ENCODE measurements at places on chromosomes 6 and 20.

DNA sequence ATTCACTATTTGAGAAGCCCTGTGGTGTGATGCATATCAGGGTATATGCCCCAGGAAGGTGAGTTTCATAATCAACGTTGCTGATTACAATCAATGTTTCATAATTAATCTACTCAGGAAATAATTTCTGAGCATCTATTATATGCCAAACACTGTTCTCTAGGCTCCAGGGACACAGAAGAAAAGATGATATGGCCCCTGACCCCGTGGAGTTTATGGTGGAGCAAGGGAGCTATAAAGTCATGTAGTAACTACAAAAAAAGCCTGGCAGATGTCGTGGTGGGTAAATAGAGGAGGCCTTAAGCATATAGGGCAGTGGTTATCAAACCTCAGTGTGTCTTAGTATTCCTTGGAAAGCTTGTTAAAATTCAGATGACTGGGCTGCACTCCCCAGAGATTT, 40.1 kb upstream of the BCAS1 start:
- no peak for DNase-seq

DNA sequence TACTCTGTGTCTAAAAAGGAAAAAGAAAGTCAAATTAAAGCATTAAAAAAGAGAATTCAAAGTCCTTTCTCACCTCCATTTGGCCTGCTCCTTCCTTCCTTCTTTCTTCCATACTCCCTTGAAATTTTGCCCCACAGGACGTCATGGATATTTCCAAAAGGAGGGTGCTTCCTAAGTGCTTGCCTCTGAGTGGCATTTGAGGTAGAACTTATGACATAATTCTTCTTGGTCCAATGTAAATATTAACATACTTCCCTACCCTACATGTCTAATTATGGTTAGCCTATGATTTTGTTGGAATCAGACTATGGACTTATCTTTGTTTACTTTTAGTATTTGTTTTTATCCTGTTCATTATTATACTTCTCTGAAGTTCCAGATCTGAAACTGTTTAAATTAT, 132.3 kb downstream of the PFDN4 start:
- no peak for DNase-seq

GRCh38 chr6:11978169-11978987, 33.7 kb upstream of the HIVEP1 start:
- no peak for DNase-seq

DNA sequence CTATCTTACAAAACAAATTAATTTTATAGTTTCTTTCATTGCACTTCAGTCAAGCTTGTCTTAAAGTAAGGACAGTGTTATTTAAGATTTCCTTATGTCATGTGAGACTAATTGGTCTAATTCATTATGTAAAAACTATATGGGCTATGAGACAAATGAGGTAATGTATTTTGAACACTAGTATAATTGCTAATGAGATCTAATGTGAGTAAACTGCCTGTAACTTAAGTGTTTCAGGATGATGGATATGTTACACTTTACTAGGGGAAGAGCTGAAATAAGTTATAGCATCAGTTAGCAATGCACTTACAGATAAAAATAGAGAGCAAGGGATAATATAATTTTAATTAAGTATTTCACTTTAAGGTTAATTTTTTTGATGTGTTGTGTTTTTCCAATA, 386.3 kb upstream of the MAP3K7 start:
- DNase-seq = no peak

DNA sequence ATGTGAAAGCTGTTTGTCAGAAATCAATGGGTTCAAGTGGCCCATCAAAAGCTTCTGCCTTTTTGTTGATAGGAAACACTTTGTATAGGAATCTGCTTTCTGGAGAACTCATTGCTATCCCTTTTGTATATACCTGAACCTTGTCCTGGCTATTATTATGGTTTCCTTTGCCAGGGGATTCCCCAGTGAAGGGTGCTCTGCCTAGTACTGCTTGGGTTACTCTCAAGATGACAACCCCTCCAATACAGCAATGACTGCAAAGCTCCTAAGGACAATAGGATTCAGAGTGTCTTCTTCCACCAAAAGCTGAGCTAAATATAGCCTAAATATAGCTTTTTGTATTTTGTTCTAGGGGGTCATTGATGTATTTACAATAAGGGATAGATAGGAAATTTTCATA, 54.0 kb upstream of the PTPRK start:
- no peak for DNase-seq

DNA sequence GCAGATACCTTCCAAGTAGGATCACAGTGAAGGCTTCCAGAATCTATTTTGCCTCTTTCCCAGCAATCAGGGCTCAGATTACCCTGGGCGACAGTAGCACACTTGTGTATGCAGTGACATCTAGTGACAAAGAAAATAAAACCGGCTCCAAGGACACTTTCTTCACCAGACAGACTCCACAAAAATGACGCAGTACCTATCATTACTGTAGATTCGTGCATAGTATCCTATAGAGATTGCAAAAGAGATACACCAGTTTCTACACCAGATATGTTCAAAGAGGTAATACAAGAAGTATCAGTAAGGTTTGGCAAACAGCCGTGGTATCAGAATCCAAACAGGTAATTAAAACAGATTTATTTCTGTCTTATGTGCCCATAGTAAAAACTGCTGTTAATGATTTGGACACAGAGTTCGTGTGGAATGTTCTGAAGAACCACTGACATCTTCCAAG, 600.4 kb upstream of the JAG1 start:
- DNase-seq = peak; percentile 57

DNA sequence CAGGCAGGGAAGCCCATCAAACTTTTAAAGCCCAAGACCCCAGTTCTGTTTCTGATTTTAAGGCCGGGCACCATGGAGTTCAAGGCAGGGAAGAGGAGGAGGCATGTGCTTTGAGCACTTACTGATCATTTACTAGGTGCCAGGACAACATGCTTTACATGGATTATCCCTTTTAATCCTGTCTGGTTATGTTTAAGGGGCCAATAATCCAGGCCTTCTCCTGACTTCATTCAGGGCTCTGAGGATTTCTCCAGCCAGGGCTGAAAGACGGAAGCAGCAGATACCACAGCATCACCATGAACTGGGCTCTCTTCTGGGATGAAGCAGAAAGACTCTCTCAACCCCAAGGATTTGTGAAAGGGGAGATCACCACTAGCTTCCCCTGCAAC, 4.1 kb downstream of the CCND3 start:
- no peak for DNase-seq

GRCh38 chr6:150068151-150068550, 770 bp downstream of the ULBP3 start:
- DNase-seq = no peak

DNA sequence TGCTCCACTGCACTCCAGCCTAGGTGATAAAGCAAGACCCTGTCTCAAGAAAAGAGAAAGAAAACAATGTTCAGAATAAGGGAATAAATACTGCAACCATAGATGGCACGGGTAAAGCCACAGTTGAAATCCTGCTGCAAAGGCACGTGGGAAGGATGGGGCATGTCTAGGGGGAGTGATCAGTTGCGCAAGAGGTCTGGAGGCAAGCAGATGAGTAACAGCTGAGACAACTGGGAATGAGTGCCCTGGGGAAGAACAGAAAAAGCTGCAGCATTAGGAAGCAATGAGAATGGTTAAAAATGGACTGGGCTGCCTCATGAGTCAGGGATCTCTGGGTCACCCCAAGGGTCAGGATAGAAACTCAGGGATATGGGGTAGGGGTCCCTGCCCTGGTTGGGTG, 96.3 kb downstream of the GMPR start:
- DNase-seq = no peak

DNA sequence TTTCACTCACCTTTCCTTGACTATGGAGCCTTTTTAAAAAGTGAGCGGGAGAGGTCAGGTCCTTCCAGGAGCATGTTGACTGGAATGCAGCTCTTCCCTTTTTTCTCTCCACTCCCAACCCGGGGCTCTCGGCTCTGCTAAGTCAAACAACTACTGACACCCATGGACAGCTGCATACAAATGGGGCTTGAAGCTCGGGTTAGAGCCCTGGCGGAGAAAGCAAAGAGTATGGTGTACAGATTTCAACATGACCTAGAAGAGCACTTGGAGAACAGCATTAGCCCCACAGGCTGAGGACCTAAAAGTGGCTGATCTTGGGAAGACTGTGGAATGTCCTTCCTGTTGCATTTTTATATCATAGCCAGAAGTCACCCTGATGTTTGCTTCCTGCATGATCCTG, 162.0 kb upstream of the STMND1 start:
- DNase-seq = no peak

GRCh38 chr6:70549327-70549726, 17.4 kb upstream of the SDHAF4 start:
- no peak for DNase-seq

- no peak for DNase-seq
Measured at GRCh38 chr6:97427648-97428047, 144.6 kb upstream of the MMS22L start.

GRCh38 chr6:156821707-156822106, 44.5 kb downstream of the ARID1B start:
- no peak for DNase-seq

DNA sequence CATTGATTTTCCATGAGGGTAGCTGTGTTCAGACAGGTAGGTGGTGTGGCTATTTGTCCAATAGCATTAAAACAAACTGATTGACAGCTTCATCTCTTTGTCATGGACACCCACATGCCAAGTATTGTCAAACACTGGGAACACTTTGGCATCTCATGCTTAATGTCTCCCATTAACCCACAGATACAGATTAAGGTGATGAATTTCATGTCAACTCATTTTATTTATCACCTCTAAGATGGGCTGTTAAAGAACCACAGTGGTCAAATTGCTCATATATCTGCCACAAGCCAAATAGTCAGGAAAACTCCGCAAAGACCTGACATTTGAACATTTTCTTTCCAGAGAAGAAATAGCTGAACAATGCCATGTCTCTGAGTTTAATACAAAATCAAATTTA, 139.1 kb upstream of the SPTLC3 start:
- no peak for DNase-seq

DNA sequence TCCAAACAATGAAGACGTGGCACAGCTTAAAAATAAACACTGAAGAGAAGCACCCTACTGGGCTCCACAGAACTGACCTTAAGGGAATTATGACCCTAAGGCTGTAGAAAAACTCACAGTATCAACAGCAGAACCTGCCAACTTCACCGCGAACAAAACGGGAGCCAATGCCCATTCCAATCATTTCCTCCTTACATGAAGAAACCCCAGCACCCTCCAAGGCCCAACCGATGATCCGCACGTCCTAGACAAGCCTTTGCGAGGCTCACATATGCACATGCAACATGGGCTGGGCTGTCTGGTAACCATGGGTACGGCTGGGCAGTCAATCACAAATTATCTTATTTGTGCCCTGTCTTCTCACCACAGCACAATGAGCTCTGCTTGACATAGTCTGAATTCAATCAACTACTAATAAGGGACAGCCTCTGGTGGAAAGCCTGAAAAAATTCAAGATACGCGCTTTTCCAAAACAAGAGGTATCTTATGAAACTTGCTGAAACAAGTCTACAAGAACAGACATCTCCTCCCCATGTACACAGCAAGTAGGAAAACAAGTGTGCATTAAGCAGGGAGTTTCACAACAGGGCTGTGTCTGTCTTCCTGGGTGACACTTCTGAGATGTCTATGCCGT, 1.7 kb downstream of the DIDO1 start:
- no peak for DNase-seq

- no peak for DNase-seq
Measured at GRCh38 chr6:168418711-168419121, 22.3 kb upstream of the SMOC2 start.

GRCh38 chr20:63500151-63500901, 1.4 kb upstream of the EEF1A2 start:
- DNase-seq = no peak

- DNase-seq = peak; percentile 33
Measured at GRCh38 chr20:49385465-49385864, 97.0 kb downstream of the KCNB1 start.

GRCh38 chr6:85121158-85121557, 328.7 kb upstream of the NT5E start:
- DNase-seq = no peak

DNA sequence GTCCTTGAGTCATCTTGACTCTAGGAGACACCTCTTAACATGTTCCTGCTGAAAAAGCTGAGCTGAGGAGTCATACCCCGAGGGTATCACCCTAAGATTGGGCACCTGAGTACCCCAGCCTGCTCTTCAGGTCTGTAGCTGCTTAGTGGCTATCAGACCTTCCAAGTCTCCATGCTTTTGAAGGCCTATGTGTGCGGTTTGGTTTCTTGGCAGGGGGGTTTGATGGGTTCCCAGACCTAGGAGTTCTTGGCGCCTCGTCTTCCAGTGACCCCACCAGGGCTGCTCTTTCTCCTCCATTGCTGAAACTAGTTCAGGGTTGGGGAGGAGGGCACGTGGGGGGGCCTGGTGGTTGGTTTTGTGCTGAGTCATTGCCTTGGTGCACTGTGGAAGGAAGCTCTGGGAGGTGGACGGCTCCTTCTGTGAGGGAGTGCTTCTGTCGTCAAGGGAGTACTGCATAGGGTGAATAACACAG, 20.1 kb downstream of the IGF2R start:
- DNase-seq = no peak

- DNase-seq = no peak
Measured at GRCh38 chr6:73343164-73343563, 10.9 kb downstream of the DPPA5 start.

DNA sequence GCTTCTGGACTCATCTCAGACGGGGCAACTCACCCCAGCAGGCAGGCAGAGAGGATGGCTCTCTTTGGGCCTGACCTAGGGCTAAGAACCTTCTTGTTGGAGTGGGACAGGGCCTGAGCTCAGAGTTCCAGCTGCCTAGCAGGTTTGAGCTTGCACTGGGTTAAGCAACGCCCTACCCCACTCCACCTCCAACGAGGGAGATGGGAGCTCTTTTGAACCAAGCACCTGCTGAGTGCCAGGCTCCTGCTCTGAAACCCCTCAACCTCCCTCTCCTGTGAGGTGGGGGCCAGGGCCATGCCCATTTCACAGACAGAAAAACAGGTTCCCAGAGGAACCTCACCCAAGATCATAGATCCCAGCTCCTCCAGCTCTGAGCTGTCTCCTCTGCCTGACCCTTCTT, 54.3 kb downstream of the SNAI1 start:
- DNase-seq = no peak

- no peak for DNase-seq
Measured at GRCh38 chr6:42915732-42916131, at the start of gene PTCRA. Gene PTCRA (plus strand): TSS chr6:42916053. CDS start chr6:42916070, 17 bp downstream.

GRCh38 chr6:8434727-8435092, 635 bp downstream of the SLC35B3 start:
- DNase-seq = no peak

DNA sequence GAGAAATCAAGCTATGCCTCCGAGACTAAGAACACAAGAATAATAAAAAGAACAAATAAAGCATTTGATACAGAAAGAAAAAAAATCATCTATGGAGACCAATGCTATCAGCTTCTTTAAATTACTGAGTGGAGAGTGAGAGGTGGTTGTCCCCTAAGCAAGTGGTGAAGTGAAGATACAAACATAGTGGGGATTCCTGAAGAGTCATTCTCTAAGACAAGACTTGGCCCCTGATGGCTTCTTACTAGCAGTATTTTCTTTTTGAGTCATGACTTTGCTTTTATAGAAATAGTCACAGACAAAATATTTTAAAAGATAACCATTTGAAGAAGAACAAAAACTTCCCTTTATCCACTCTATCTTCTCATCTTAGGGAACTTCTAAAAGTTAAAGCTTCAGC, 261.4 kb upstream of the PRDM1 start:
- no peak for DNase-seq

Data from NT2/D1 (cell line).